Esophagus muscularis mucosa (tissue), 4 donors: ENCODE measurements at places on chromosomes 7 and 10. TPM values are rescaled to one million over a fixed set of nuclear protein-coding genes. Genes with fewer than 3 reads are reported as not detected.

DNA sequence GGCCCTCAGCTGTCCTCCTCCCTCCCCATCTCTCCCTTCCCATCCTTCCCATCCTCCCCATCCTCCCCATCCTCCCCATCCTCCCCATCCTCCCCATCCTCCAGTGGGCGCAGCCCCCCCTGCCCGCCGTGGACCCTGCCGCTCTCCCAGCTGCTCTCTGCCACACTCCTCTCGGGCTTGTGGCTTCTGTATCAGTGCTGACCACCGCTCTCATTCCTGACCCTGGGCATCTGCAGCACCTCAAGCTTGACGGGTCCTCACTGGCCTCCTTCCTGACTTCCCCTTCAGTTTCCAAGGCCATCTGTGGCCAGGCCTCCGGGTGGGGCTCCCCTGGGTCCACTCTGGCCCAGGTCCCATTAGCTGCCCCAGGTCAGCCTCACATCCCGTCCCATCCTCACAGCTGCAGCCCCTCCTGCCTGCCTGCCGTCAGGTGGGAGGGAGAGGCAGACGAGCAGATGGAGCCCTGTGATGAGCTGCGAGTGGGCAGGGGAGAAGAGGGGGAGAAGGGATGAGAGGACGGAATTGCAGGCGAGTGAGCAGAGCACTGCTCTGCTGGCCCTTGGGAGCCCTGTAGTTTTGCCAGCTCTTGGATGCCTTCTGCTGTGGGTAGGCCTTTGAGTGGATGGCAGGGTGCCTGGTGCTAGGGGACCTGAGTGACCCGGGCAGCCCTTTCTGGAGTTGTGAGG lies 35.7 kb downstream of the LHPP start:
- no peak for DNase-seq

GRCh38 chr10:113420057-113420732 lies 132.7 kb upstream of the HABP2 start:
- no peak for DNase-seq

GRCh38 chr10:43059828-43060227 lies 17.0 kb upstream of the RET start:
- no peak for DNase-seq

The TRIM24 gene
- 8.7 TPM for total RNA-seq

- DNase-seq = no peak
Observed at GRCh38 chr7:11232462-11232861, 258.8 kb downstream of the PHF14 start.

The AHCYL2 gene
- total RNA-seq = 9.7 TPM

GRCh38 chr10:1677307-1677939 lies 59.9 kb downstream of the ADARB2 start:
- no peak for DNase-seq

DNA sequence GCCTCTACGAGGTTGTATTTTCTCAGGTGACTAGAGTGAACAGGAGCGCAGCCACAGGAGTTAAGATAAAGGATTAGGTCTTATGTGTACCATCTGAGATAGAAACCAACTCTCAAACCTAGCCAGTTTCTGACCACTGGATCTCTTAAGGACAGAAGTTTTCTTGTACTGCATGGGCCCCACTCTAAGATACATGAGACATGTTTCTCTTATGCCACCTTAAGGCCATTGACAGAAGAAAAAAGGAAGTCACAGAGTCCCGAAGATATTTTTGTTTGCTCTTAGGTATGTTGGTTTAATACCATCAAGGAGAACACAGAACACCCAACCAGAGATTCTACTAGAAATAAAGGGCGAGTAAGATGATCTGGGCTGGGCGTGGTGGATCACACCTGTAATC lies 335.8 kb downstream of the FRMD4A start:
- no peak for DNase-seq

The CUZD1 gene
- total RNA-seq = 0.17 TPM
